Stimulated activated CD8-positive, alpha-beta memory T cell treated with anti-CD3 and anti-CD28 coated beads, Interleukin-7, amount 100 ng/mL, for 24 hours (primary cell): ENCODE measurements at places on chromosomes 16 and 17.

DNA sequence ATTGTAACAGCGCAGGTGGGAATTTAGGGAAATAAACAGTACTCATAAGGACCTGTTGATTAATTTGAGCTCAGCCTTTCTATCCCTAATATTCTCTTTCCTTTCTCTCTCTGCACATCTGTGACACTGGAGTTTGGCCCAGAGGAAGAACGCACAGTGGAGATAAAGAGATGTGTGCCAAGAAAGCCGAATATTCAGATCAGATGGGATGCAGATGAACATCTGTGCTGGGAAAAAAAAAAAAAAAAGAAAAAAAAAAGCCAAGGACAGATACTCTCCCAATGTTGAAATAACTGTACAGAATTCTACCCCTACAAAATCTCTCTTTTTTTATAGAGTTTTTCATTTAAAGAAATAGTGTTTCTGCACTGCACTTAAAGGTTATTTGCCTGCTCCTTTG, 485.4 kb downstream of the KCNJ2 start:
- DNase-seq: no peak

DNA sequence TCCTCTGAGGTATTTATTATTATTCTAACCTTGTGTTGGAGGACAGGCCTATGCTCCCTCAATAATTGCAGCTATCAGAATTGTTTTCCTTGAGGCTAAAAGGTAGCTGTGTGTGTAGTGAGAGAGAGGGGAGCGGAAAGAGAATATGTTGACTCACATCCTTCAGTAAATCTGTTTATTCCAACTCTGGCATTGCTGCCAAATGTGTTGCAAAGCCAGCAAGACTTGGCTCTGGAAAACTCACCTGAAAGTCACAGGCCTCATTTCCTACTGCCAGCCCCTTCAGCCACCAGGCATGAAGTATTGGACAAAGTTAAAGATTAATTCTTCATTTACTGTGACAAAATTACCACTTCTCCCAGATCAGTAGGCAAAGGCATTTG, 9.6 kb downstream of the CA10 start:
- DNase-seq: no peak

- no peak for DNase-seq
These were observed 280.8 kb downstream of the CDH11 start for GRCh38 chr16:64841071-64841470.

GRCh38 chr17:82152114-82152513, 54.1 kb upstream of the FASN start:
- no peak for DNase-seq

GRCh38 chr17:64741038-64741641, 79.0 kb upstream of the SMURF2 start:
- no peak for DNase-seq

DNA sequence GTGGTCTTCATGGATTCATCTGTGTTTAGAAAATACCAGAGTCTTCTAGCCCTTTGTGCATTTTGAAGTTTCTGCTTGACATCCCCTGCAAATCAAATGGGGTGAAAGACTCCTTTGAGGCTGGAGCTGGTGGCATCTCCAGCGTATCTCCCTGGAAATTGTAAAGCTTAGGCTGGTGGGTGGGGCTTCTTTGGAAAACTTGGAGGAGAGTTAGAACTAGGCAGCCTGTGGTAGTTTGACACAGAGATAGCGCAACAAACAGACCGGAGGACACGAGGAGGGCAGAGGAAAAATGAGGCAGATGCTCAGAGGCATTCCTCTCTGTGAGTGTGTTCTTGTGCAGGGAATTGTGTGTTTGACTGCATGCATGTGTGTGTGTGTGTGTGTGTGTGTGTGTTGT, 116.3 kb downstream of the IRX5 start:
- no peak for DNase-seq
